ENCODE measurements at places on chromosomes 4 and X.

DNA sequence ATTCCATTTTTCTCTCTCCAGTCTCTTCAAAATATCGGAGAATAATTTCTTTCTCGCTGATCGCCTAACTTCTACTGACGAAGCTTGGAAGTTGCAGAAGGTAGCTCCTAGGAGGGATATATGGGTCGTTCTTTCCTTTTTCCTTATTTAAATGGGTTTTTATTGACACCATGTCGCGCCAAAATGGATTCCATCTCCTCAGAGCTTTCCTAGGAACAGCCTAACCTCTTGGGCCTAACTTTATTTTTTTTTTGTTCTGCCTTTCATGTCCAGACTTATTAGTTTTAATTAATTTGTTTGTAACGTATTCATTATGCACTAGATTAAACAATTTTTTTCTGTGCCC, 359.4 kb upstream of the ZCCHC13 start:
- DNase-seq = no peak

DNA sequence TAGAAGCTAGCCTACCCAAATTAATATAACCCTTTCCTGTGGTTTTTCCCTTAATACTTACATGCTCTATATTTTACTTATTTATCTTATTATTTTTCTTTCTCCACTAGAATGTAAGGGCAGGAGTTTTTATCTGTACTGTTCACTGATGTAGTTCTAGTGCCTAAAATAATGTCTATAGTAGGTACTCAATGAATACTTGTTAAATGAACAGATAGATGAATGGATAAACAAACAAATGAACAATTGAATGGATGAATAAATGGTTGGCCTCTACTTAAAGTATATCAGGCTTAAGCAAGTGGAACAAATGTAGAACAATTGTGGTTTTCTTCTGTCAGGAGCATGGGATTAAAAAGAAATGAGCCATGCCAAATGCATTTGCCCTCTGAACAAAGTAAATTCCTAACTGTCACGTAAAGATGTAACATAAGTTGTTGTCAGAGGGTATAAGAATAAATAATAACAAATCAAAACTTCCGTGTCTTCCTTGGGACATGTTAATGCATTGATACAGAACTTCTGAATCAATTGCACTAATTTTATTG, 54.1 kb downstream of the SYTL5 start:
- DNase-seq = no peak

DNA sequence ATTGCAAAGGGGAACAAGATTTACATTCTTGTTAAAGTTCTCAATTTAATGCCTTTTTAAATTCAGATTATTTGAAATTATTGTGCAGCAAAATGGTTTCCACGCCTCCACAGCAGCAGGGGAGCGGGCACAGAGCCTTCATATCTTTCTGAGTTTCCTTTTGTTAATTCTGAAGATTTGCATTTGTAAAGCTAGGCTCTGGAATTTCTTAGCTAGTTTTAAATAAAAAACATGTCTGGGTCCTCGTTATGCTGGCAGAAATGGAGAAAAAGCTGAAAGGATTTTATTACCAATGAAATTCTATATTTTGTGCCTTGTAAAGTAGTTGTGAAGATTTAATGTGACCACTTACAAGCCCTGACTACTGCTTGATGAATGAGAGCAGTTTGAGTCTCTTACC, 40.8 kb upstream of the MAGED1 start:
- no peak for DNase-seq

DNA sequence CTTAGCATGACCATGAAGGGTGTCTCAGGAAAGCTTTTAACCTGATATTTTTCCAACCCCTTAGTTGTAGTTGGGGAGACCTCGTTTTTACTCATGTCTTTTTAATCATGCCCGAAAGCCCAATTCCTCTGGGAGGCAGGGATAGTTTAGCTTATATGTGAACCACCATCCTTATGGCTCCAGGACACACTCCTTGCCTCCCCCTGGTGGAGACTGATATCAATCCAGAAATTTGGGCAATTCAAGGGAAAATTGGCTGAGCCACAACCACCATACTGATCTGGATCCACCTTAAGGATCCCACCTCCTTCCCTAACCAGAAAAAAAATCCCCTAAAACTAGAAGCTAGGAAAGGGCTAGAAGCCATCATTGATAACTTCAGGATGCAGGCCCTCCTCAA, 13.4 kb upstream of the COL25A1 start:
- DNase-seq = no peak

- DNase-seq = no peak
Observed at GRCh38 chrX:43940816-43941474, 32.2 kb downstream of the NDP start.

DNA sequence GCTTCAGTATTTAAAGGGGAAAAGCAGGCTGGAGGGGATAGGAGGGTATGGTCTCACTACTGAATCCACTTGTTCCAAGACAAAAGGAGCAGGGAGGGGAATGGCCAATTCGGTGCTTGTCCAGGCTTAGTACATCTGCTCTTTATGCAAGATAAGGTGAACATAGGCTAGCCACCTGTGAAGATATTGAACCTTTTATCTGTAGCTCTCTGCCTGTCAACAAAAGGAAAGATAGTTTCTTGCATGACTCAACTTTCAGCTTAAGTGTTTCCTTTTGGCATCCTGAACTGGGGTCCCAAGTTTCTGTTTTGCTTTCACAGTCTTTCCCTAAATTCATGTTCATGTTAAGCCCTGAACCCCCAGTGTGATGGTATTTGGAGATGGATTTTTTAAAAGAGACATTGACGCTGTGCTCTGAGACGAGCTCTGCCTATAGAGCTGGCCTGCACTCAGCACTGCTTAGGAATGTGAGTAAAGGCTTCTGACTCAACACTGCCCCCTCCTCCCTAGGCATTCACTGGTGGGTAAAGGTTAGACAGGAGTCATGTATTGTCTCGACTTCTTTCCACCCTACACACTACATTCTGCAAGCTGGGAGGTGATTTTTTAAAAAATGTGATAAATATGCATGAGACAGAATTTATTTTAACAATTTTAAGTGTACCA, 28.2 kb downstream of the FAM149A start:
- no peak for DNase-seq

GRCh38 chrX:154775419-154776349, 13.0 kb downstream of the DKC1 start:
- no peak for DNase-seq

- DNase-seq = no peak
Observed at GRCh38 chr4:1578251-1578773, 105.8 kb downstream of the FAM53A start.

- no peak for DNase-seq
Observed at GRCh38 chrX:72399816-72400215, 94.1 kb upstream of the CITED1 start.

- no peak for DNase-seq
Observed at GRCh38 chr4:85761803-85762528, 287.0 kb downstream of the ARHGAP24 start.

DNA sequence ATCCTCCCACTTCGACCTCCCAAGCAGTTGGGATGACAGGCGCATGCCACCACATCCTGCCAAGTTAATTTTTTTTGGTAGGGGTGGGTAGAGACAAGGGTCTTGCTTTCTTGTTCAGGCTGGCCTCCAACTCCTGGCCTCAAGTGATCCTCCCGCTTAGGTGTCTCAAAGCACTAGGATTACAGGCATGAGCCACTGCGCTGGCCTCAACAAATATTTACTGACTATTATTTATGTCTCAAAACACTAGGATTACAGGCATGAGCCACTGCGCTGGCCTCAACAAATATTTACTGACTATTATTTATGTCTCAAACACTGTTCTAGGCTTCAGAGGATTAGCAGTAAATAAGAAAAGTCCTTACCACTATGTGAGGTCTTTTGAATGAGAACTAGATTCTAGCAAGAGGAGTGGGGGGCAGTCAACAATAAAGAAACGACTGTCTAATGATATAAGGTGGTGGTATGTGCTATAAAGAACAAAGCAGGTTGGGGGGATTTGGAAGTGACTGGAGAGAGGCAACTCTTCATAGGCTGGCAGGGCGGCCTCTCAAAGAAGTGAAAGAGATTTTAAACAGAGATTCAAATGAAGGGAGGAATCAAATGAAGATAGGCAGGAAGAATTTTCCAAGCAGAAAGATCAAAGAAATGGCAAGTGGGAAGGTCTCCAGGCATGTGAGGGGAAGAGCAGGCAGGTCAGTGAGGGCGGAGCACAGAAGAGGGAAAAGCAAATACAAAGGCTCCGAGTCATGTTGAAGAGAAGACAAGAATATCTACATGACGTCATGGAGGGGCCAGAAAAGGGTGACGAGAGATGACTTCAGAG, 12.7 kb upstream of the ACSL1 start:
- no peak for DNase-seq
